Daoy (cell line): ENCODE measurements at places on chromosomes 3 and 15. TPM values are rescaled to one million over a fixed set of nuclear protein-coding genes. Genes with fewer than 3 reads are reported as not detected.

Gene SNAPC5
- total RNA-seq: 37.5 and 39.1 TPM in 2 replicates

Gene A4GNT
- not detected in 2 replicates for total RNA-seq

Gene GP9
- not detected in 2 replicates for total RNA-seq

Gene PLSCR5
- total RNA-seq: not detected in 2 replicates

Gene TMC3
- not detected in 2 replicates for total RNA-seq

Gene NME9
- total RNA-seq: not detected in 2 replicates

Gene TEX264
- total RNA-seq: 35.0 and 37.2 TPM in 2 replicates

Gene GOLGA8T
- 1.5 TPM in 1 of 2 replicates, not detected in the other for total RNA-seq

Gene MUC20
- total RNA-seq: not detected in 2 replicates

Gene ARF4
- 216 and 220 TPM in 2 replicates for total RNA-seq

Gene EPHB1
- total RNA-seq: 2.5 and 4.2 TPM in 2 replicates

Gene CEMIP
- total RNA-seq: 2.7 and 5.1 TPM in 2 replicates

Gene FGD5
- total RNA-seq: 6.1 and 7.0 TPM in 2 replicates

Gene PDZRN3
- 3.1 and 3.5 TPM in 2 replicates for total RNA-seq

Gene APPL1
- total RNA-seq: 23.3 and 30.7 TPM in 2 replicates

Gene EFCAB12
- not detected in 2 replicates for total RNA-seq

Gene ARPP21
- total RNA-seq: not detected in 2 replicates

Gene MYRIP
- not detected in 2 replicates for total RNA-seq
